ENCODE measurements at places on chromosomes 11 and 22. TPM values are rescaled to one million over a fixed set of nuclear protein-coding genes. Genes with fewer than 3 reads are reported as not detected.

The OR4C15 gene
- total RNA-seq: not detected

GRCh38 chr11:92948116-92948515, 21.3 kb upstream of the MTNR1B start:
- H3K4me3 ChIP-seq: no peak overlapping the region
- H3K36me3 ChIP-seq: no peaks in the 10 kb centered on the region
- H3K27me3 ChIP-seq: no peaks in the 10 kb centered on the region
- no peak overlapping the region for H3K27ac ChIP-seq
- H3K4me1 ChIP-seq: no peaks in the 10 kb centered on the region

DNA sequence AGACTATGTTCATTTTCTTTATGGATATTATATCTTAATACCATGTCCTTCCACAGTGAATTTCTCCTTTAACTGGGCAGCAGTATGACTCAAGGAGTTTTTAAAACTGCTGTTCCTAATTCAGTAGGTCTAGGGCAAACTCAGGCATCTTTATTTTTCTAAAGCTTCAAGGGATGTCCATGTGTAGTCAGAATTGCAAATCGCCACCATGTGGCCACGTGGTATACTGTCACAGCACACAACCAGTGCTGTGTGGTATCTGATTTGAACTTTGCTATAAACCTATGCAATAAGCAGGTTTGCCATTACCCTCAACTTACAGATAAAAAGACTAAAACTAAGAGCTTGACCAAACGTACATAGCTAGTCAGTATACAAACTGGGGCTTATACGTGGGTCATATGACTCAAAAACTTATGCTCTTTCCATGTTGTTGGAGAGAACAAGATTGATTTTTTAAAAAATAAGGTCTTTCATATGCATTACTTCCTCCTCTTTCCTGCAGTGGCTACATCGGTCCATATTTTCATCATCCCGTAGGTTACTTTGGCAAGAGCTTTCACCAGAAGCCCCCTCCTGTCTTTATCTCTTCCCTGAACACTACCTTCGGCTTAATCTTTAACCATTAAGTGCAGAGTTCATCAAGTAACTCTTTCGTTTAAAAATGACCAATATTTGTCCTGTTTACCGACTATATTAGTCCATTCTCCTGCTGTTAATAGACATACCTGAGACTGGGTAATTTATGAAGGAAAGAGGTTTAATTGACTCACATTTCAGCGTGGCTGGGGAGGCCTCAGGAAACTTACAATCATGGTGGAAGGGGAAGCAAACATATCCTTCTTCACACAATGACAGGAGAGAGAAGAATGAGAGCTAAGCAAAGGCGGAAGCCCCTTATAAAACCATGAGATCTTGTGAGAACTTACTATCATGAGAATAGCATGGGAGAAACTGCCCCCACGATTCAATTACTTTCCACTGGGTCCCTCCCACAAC, 8.0 kb upstream of the HTATIP2 start:
- H3K27me3 ChIP-seq: peaks cover 56% of the 10 kb centered on the region
- no peaks in the 10 kb centered on the region for H3K36me3 ChIP-seq
- no peaks in the 10 kb centered on the region for H3K4me1 ChIP-seq
- no peak overlapping the region for H3K4me3 ChIP-seq

The OR51I1 gene
- 0.28 TPM for total RNA-seq

GRCh38 chr22:43377896-43378704, 33.7 kb upstream of the MPPED1 start:
- no peak overlapping the region for H3K4me3 ChIP-seq
- peaks cover 7% of the 10 kb centered on the region for H3K4me1 ChIP-seq
- H3K36me3 ChIP-seq: no peaks in the 10 kb centered on the region

The CCDC73 gene
- total RNA-seq: 0.06 TPM

DNA sequence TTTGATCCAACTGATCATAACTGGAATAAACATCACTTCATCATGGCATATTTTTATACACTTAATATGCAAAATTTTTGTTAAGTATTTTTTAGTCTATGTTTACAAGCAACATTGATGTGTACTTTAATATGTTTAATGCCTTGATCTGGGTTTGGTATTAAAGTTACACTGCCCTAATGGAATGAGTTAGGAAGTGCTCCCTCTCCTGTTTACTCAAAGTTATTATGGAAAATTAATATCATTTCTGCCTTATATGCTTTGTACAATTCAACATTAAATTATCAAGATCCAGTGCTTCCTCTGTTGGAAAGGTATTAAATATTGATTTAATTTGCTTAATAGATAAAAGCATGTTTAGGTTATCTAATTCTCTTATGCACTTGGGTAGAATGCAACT, 927.3 kb upstream of the RAG2 start:
- H3K4me1 ChIP-seq: no peaks in the 10 kb centered on the region
- no peaks in the 10 kb centered on the region for H3K27me3 ChIP-seq
- H3K36me3 ChIP-seq: no peaks in the 10 kb centered on the region
- no peak overlapping the region for H3K27ac ChIP-seq
- H3K4me3 ChIP-seq: no peak overlapping the region
- DNase-seq: no peak

The FAT3 gene
- total RNA-seq: 87.7 TPM

GRCh38 chr11:64204464-64204989, 2.0 kb upstream of the FERMT3 start:
- no peaks in the 10 kb centered on the region for H3K27me3 ChIP-seq
- DNase-seq: peak; percentile 93
- H3K4me3 ChIP-seq: no peak overlapping the region
- H3K4me1 ChIP-seq: peaks cover 22% of the 10 kb centered on the region
- no peak overlapping the region for H3K27ac ChIP-seq

GRCh38 chr11:59556917-59557348, 45.6 kb downstream of the OR4D9 start:
- H3K36me3 ChIP-seq: no peaks in the 10 kb centered on the region
- no peaks in the 10 kb centered on the region for H3K27me3 ChIP-seq
- H3K4me3 ChIP-seq: peak overlapping the region; percentile 10
- no peak overlapping the region for H3K27ac ChIP-seq
- no peak for DNase-seq

DNA sequence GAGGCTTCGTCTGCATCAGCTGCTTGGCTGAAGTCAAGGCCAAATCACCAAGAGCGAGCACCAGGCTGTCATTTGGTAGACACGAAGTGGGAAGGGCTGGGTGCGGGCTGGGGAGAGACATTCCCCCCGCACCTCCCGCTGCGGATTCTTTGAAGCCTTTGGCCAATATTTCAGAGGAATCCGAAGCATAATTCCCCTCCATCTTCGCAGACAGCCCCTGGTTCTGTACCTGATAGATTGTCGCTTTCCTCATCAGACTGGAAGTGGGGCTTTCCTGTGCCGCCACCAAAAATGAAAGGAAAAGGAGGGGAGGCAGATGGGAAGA, 15.3 kb downstream of the BLID start:
- H3K36me3 ChIP-seq: no peaks in the 10 kb centered on the region
- DNase-seq: no peak
- H3K27ac ChIP-seq: peak overlapping the region; percentile 99
- no peaks in the 10 kb centered on the region for H3K27me3 ChIP-seq
- H3K4me3 ChIP-seq: peak overlapping the region; percentile 82
- peaks cover 11% of the 10 kb centered on the region for H3K4me1 ChIP-seq

- H3K36me3 ChIP-seq: no peaks in the 10 kb centered on the region
- H3K4me1 ChIP-seq: no peaks in the 10 kb centered on the region
- no peak within 1 kb of the TSS for H3K27ac ChIP-seq
- no peaks in the 10 kb centered on the region for H3K27me3 ChIP-seq
Observed at GRCh38 chr11:4697585-4697984, at the start of gene OR51E2. Gene OR51E2, minus strand, starts transcription at chr11:4697853. Its CDS starts 15,142 bp downstream, at chr11:4682711.

- no peaks in the 10 kb centered on the region for H3K27me3 ChIP-seq
- no peak for DNase-seq
- no peak overlapping the region for H3K4me3 ChIP-seq
- H3K4me1 ChIP-seq: peaks cover 13% of the 10 kb centered on the region
- H3K27ac ChIP-seq: no peak overlapping the region
- no peaks in the 10 kb centered on the region for H3K36me3 ChIP-seq
Observed at GRCh38 chr11:1942558-1943260, 4.4 kb upstream of the MRPL23 start.

GRCh38 chr11:250740-251299, 14.0 kb downstream of the PSMD13 start:
- DNase-seq: peak; percentile 38
- H3K27ac ChIP-seq: no peak overlapping the region
- H3K36me3 ChIP-seq: peaks cover 61% of the 10 kb centered on the region
- no peak overlapping the region for H3K4me3 ChIP-seq
- no peaks in the 10 kb centered on the region for H3K4me1 ChIP-seq

DNA sequence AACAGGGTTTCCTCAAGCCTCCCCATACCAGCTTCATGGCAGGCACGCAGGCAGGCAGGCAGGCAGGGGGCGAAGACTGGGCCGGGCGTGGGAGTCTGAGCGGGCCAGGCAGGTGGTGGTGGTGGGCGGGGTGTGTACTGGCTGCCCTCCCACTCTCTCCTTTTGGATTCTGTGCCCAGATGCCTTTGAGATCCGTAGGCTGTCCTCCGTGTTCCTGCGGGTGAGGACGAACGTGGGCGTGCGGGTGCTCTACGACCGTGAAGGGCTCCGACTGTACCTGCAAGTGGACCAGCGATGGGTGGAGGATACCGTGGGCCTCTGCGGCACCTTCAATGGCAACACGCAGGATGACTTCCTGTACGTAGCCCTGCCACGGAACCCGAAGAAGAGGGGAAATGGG, 23.0 kb downstream of the OTOG start:
- H3K4me1 ChIP-seq: no peaks in the 10 kb centered on the region
- no peaks in the 10 kb centered on the region for H3K27me3 ChIP-seq
- no peak overlapping the region for H3K4me3 ChIP-seq
- H3K27ac ChIP-seq: no peak overlapping the region
- DNase-seq: no peak

- H3K27ac ChIP-seq: no peak overlapping the region
- no peak for DNase-seq
- H3K36me3 ChIP-seq: no peaks in the 10 kb centered on the region
- H3K4me1 ChIP-seq: peaks cover 5% of the 10 kb centered on the region
Observed at GRCh38 chr11:62245271-62245753, 3.3 kb downstream of the SCGB1D2 start.

GRCh38 chr11:837189-837989, 4.6 kb downstream of the CD151 start:
- peaks cover under 1% of the 10 kb centered on the region for H3K27me3 ChIP-seq
- DNase-seq: no peak
- H3K36me3 ChIP-seq: peaks cover 66% of the 10 kb centered on the region
- H3K4me1 ChIP-seq: peaks cover 52% of the 10 kb centered on the region
- H3K27ac ChIP-seq: no peak overlapping the region
- no peak overlapping the region for H3K4me3 ChIP-seq

The ANO9 gene
- not detected for total RNA-seq

The KRTAP5-8 gene
- not detected for total RNA-seq

DNA sequence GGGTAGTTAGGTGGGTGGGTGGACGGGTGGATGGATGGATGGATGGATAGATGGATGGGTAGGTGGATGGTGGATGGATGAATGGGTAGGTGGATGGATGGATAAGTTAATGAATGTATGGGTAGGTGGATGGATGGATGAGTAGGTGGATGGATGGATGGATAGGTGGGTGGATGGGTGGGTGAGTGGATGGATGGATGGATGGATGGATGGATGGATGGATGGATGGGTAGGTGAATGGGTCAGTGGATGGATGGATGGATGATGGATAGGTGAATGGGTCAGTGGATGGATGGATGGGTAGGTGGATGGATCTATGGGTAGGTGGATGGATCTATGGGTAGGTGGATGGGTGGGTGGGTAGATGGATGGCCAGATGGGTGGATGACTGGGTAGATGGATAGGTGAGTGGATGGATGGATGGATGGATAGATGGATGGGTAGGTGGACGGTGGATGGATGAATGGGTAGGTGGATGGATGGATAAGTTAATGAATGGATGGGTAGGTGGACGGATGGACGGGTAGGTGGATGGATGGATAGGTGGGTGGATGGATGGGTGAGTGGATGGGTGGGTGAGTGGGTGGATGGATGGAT, 41.5 kb upstream of the RTL6 start:
- H3K4me3 ChIP-seq: no peak overlapping the region
- H3K27ac ChIP-seq: no peak overlapping the region
- no peak for DNase-seq
- no peaks in the 10 kb centered on the region for H3K27me3 ChIP-seq
- peaks cover 4% of the 10 kb centered on the region for H3K4me1 ChIP-seq

DNA sequence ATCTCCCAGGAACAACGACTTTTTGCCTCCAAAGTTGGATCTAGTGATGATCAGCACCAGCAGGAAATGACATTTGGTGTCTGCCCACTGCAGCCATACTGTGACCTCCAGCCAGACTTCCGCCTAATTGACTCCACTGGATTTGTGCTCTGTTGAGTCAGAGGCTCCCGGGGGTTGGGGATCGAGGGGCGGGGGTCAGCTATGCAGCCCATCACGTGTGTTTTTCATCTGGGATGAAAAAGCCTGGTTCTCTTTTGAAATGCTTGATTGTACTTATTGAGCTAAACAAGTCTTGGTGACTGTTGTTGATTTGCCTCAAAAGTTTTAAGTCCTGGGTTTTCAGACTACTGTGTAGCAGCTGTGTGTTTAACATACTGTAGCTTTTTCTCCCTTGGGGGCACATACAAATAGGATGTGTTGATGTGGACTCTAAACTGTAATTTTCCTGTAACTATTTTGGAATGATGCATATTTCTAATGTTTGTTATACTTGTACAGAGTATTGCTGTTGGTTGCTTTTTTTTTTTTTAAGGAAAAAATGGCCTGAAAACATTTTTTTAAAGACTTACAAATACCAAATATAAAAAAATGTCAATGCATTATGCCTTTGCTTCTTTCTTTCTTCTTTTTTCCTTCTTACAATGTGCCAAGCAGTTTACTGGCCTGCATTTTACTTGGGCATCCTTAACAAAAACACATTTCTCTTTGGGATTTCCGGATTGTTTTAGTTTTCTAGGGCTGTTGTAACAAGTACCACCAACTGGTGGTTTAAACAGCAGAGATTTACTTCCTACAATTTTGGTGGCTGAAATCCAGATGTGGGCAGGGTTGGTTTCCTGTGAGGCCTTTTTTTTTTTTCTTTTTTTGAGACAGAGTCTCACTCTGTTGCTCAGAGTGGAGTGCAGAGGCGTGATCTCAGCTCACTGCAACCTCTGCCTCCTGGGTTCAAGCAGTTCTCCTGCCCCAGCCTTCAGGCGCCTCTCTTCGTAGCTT, 46.1 kb upstream of the OR4B1 start:
- H3K4me3 ChIP-seq: no peak overlapping the region
- H3K4me1 ChIP-seq: peaks cover 26% of the 10 kb centered on the region
- H3K36me3 ChIP-seq: peaks cover 8% of the 10 kb centered on the region
- no peaks in the 10 kb centered on the region for H3K27me3 ChIP-seq

GRCh38 chr11:35982061-35982460, 38.2 kb downstream of the LDLRAD3 start:
- no peaks in the 10 kb centered on the region for H3K27me3 ChIP-seq
- H3K4me1 ChIP-seq: peaks cover 7% of the 10 kb centered on the region
- peak overlapping the region; percentile 15 for H3K27ac ChIP-seq
- no peak overlapping the region for H3K4me3 ChIP-seq
- H3K36me3 ChIP-seq: no peaks in the 10 kb centered on the region
- DNase-seq: peak; percentile 61

The ARHGEF17 gene
- total RNA-seq: 37.3 TPM

The HPS5 gene
- total RNA-seq: 34.2 TPM

DNA sequence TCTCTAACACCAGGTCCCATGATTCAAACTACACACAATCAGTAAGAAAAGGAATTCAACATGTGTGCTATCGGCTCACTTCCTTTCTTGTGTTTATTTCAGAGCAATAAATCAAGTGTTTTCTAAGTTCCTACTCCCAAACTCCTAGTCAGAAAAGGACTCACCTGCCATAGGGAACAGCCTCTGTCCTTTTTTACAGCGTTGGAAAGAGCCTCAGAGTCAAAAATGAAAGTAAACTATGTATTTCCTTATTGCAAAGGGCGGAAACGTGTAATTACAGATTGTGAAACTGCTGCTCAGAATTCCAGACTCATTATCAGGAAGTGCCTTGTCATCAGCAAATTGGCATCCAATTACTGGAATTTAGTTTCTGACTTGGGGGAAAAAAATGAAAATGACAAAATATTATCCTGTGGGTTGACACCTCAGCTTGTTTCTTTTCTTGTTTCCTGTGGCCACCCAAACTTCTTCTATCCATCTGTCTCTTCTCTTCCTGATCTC, at the start of gene CASP4:
TSS of gene CASP4 (minus strand) at position 220 of the 501 bp plus-strand sequence. CDS start at position 171, 49 bp downstream.
- no peaks in the 10 kb centered on the region for H3K4me1 ChIP-seq
- DNase-seq: no peak
- H3K27ac ChIP-seq: peak within 1 kb of the TSS; percentile 79
